ENCODE measurements at places on chromosomes 3 and 15.

DNA sequence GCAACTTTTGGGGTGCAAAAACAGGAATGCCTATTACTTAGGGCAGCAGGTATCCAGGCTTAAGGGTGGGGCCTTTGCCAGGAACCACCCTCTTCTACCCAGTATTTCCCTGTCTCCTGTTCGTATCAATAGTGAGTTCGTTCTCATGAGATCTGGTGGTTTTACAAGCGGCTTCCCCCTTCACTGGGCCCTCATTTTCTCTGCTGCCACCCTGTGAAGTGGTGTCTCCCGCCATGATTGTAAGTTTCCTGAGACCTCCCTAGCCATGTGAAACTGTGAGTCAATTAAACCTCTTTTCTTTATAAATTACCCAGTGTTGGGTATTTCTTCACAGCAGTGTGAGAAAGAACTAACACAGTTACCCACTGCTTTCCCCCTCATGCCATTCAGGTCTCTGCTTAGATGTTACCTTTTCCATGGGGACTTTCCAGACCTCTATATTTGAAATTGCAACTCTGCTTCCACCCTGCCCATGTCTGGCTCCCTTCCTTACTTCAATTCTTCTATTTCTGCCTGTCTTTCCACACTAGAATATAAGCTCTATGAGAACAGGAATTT is 23.9 kb upstream of the TRA2B start:
- no peak for DNase-seq

DNA sequence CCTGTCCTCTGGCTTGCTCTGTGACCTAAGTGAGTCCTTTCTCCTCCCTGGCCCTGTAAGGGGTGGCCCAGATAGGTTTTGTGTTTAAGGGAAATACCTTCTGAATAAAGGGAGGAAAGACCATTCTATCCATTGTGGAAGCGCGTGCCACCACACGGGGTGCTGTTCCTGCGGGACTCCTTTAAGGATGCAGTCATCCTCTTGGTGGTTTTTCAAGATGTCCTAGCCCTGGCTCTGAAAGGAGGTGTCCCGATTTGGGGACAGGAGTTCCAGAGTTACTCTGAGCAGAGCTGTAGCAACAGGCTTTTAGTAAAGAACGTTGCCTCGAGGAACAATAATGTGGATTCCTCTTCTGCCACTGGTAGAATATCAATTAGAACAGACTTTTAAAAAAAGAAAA is 9.6 kb downstream of the SLC6A6 start:
- no peak for DNase-seq

GRCh38 chr3:69120879-69121464 is 1.4 kb downstream of the LMOD3 start:
- peak; percentile 63 for DNase-seq

DNA sequence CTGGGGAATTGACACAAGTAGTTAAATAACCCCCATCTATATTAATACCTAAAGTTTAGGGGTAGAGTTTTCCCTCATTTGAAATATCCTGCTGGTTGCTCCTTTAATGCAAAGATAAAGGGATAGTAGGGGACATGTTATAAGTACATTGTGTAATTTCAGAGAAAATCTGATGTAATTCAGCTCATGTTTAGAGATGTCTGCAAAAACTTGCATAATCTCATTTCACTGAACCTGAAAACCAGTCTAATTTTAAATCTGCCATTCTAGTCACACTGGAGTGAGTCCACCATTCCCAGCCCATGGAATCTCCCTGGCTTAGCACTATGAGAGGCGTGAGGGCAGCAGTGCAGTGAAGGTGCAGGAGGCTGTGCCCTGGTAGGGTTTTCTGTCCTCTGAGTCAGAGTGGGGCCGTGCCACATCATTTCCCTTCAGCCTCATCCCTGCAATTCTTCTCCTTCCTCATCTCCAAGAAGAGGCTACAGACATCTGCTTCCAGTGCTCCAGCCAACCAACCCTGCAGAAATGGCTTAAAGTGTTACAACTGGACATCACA is 246.3 kb upstream of the UMPS start:
- DNase-seq: peak; percentile 22

DNA sequence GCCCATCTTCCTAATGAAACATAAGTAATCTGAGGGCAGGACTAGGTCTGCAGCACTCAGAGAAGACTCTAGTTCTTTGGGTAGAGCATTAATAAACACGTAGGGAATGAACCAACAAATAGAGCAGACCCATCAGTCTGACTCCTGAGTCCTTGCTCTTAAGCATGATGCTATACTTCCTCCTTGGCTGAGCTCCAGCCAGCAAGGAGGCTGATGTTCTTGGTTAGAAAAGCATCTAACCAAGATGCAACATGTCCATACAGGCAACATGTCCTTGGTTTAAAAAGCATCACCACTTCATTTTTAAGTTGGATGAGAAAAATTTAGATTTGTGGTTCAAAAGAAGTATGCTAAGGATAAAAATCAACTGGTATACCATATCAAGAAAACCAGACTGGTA is 8.5 kb upstream of the MYH15 start:
- DNase-seq: no peak

- DNase-seq: no peak
Measured at GRCh38 chr3:71688121-71688520, 37.1 kb downstream of the EIF4E3 start.

DNA sequence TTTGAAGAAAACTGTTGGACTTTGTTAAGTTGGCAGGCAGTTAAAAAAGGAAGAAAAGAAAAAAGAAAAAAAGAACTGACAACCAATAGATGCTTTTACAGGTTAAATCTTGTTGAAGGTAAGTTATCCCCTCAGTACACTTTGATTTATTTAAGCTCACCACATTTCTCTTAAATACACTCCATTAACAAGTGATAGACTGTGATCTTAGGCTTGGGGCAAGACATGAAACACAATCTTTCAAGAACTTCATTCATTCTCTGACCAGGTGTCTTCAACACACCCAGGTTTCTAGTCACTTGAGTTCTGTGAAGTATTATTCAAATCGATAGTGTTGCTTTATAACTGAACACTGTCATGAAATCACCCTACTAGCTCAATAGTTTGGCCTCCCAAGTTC is 751.9 kb downstream of the ROBO1 start:
- DNase-seq: no peak

DNA sequence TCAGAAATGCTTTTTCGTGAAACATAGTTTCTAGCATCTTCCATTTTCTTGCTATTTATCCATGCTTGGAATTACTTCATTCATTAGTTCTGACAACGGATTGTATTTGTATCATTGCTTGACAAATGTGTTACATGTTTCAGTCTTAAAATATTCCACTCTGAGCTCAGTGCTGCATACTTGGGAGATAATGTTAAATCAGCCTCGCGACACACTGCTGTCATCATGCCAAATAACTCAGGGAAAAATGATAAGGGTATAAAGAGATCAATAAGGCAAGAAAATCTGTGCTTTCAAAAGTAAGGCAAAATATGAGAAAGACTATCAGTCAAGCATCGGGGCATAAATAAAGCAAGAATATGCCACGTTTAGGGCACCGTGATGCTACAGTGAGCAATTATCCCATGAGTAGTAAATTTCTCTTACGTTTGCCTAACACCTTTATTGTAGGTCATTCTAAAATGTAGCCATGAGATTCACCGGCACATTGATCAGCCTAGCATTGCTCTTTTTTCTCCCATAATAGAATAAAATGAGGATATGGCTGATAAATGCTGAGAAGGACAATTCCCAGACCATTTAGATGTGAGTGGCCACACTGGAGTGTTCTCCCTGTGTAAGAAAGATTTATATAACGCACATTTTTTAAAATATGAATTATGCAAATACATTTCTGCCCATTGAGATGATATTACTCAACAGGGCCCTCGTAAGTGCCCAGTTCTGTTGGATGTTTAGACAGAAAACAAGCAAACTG is 133.8 kb downstream of the RBMS3 start:
- no peak for DNase-seq

DNA sequence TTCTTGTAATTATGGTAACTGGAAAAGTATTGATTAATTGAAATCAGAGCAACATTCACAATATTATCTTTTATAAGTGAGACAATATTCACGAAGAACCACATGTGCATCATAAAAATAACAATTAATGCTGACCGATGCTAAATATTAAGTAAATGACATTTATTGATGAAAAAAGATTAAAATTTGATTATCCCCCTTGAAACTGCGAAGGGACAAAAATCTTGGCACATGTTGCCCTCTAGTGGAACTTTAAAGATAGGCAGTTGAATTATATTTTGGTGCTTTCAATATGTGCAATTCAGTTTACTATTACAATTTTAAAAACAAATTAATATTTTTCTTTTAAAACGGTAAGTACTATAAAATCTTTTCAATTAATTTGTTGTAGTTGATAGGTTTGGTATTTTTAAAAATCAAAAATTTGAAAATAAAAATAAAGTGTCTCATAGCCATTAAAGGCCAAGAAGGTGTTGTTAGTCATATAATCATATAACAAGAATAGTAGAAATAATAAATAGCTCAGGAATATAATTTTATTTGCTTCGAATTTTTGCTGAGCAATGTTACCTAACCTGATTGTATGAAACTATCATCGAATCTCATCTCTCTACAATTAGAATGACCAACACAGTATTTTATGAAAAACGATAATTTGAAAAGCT is 270.2 kb downstream of the ROBO1 start:
- DNase-seq: no peak

- DNase-seq: no peak
Measured at GRCh38 chr3:177476921-177477435, 279.7 kb upstream of the TBL1XR1 start.

DNA sequence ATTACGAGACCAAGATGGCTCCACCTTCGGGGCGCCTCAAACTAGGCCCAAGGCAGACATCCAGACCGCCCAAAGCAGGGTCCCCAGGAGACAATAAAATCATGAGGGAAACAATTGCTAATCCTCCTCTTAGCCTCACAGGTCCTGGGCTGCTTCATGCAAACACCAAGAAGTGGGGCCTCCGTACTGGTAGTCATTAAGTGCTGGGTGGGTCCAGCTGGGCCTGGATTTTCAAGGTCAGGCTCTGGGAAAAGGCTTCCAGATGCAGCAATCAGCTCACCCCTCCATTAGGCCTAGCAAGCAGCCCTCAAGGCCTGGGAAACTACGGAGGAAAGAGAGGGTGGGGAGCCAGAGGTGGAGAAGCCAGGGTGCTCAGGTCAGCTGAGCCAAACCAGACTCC is 634 bp downstream of the FBXL22 start:
- DNase-seq: no peak

DNA sequence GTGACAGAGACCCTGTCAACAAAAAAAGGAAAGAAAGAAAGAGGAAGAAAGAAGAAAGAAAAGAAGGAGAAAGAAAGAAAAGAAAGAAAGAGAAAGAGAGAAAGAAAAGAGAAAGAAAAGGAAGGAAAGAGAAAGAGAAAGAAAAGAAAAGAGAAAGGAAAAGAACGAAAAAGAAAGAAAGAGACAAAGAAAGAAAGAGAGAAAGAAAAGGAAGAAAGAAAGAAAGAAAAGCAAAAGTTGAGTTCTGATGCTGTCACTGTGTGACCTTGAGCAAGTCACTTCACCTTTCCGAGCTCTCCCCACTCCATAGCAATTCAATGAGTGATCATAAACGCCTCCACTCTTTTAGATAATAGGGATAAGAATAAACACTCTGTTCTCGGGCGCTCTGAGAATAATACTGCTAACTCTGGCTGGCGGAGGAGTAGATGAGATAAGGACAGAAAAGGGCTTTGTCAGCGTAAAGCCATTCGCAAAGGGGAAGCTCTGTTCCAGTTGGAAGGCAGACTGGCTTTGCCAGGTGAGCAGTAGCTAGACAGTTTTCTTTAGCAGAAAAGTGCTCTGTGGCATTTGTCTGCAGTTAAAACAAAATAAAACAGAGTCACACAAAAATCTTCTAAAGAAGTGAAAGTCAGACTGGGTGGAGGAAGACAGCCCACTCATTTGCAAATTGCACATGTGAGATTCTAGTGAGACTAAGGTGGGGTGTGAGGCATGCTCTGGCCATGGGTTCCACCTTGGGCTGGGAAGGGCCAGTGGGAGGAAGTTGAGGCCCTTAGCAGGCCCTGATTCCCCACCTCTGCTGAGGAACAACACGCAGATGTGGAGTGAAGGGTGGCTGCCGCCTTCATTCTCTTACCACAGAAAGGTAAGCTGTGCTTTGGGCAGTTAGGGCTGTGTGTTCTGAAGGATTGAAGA is 9.6 kb upstream of the FLNB start:
- no peak for DNase-seq

DNA sequence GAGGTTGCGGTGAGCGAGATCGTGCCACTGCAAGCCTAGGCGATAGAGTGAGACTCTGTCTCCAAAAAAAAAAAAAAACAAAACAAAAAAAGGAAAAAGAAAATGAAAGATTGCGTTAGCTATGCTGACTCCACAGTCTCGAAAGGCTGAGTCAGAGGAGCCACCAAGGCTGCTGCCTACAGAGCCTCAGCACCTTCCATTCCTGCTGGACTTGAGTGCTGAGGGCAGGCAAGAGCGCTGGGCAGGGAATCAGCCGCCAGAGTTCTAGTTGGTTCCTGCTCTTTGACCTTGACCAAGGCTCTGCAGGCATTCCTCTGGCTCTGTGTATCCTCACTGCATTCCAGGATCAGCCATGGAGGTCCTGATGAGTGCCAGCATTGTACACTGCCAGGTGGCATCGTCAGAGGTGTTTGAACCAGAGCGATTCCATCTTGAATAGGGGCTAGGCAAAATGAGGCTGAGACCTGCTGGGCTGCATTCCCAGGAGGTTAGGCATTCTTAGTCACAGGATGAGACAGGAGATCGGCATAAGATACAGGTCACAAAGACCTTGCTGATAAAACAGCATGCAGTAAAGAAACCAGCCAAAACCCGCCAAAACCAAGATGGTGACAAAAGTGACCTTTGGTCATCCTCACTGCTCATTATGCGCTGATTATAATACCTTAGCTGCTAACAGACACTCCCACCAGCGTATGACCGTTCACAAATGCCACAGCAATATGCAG is 5.9 kb downstream of the MESP2 start:
- peak; percentile 86 for DNase-seq

GRCh38 chr3:197356275-197356674 is 57.9 kb upstream of the DLG1 start:
- DNase-seq: no peak

GRCh38 chr3:135771760-135772159 is 193.8 kb upstream of the PPP2R3A start:
- no peak for DNase-seq

- no peak for DNase-seq
Measured at GRCh38 chr3:74631351-74632140, 17.1 kb upstream of the CNTN3 start.

DNA sequence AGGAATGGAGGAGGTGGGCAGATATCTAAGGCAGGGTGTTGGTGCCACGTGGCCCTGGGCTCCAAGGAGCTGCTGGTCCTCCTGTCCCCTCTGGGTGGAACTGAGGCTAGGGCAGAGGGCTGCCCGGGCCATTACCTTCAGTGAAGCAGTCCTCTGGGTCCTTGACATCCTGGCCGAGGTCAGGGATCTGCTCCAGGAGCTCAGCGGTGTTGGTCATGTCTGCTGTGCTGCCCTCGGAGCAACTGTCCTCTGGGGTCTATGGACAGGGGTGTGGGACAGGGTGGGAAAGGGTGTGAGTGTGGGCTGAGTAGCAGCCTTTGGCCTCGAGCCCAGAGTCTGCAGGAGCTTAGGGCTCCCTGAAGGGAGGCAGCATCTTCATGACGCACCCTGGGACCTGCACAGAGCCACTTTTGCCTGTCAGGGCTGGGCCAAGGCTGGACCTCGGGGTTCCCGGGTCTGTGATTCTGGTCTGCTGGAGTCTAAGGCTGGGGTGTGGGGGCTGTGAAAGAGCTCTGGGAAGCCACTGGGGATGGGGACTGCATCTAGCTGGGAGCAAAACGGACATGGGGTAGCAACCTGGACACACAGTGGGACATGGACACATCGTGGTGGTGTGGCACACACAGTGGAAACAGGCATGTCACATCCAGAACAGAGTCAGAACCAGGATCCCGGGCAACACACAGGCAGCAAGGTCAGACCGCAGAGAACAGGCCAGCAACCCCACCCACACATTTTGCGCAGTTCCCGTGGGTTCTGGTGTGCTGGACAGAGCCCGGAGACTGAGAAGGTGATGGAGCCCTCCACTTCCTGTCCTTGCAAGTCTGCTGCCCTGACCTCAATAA is 72.7 kb downstream of the SCN5A start:
- DNase-seq: no peak
